ENCODE measurements at places on chromosomes 2 and 18.

- peak; percentile 31 for DNase-seq
Measured at GRCh38 chr2:177296040-177296439, 31.5 kb upstream of the NFE2L2 start.

DNA sequence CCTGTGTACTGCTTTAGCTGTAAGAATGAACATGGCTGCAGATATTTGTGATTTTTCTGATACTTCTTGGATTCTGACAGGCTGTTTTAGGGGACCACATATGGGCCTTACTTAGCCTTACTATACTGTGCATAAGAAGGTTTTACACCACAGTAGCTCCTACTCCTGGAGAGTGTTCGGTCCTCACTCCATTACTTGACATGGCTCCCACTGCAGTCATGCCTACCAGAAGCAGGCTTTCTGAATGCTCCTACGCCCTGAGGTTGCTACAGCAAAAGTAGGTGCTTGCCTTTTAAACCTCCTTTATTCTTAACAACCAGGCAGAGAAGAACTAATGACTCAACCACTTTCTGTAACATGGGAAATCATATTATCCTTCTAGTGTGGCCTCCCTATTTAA, 125.2 kb upstream of the MAP2 start:
- DNase-seq, result no peak

DNA sequence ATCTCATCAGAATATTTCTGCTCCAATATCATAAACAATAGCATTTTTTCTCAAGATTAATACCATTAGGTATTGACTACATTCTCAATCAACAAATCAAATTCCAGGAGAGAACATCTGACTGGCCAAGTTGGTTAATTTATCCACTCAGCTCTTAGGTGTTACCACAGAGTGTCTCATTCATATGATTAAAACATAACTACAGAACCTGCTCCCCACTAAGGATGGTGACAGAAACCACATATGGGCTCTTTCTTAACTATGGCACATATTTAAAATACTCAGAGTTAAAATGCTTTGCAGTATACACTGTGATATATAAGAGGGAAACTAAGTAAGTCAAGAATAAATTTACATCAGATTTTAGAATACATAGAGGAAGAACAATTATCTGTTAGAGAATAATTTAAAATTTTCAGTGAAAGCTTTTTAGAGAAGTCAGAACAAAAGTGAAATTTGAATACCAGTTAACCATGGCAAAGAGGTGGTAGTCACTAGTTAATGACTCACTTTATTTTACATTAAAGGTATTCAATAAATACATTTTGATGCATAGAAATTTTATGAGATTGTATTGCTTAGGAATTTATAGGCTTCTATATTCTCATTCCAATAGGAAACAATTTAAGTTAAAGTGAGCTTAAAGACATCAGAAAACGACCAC, 1120.8 kb upstream of the TMEFF2 start:
- DNase-seq, result no peak

GRCh38 chr2:232927032-232927792, 57.1 kb downstream of the SNORC start:
- DNase-seq, result no peak

DNA sequence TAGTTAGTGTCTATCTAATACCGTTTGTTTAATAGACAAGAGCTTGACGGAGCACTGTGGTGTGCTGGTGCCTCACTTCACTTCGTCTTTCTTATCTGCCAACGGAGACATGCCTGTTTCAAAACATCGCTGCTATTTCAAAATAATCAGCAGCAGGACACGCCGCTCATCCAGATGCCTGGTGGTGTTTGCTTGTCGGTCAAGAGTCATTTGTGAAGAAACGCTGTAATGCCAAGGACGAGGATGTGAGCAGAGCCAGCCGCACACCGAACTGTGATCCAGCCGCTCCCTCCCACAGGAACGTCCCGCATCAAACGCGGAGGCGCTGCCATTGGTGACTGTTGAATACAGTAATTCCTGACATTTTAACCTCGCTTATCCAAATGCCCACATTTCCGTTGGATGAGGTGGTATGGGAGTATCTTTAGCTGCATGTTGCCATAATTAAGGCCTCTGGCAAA, 432.4 kb downstream of the FBXO15 start:
- DNase-seq, result peak; percentile 42

DNA sequence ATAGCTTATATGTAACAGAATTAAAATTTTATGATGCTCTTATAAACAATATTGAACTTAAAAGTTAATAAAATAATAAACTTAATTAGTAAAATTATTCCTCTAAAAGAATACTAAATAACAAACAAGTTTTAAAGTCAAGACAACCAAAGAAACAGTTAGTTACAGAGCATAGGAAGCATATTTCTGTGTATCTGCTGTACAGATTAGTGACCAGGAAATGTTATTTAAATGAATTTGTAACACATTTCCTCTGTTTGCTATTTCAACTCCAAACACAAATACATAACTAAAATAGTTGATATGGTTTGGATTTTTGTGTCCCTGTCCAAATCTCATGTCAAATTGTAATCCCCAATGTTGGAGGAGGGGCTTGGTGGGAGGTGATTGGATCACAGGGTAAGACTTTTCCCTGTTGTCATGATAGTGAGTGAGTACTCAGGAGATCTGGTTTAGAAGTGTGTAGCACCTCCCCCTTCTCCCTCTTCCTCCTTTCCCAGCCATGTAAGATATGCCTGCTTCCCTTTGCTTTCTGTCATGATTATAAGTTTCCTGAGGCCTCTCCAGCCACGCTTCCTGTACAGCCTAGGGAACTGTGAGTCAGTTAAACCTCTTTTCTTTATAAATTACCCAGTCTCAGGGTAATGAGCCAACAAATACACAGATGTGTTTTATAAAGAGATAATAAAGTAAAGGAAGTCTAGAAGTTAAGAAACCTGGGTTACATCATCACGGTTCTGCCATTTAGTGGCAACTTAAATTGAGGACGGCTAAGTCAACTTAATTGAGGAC, 51.8 kb downstream of the ROCK2 start:
- peak; percentile 23 for DNase-seq

DNA sequence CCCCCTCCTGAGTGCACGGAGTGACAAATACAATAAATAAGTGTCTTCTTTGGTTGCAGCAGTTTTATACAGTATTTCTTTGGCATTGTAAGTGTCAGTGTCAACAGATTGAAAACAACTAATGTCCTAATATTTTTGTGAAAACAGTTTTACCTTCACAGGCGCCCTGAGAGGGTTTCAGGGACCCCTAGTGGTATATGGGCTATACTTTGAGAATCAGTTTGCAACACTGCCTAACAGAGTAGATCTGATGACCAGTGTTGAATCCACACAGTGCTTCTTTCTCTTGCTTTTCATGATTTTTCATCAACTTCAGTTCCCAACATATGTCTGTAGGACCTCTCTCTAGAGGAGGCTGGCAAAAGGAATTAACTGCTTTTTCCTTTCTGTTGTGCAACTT, 162.2 kb downstream of the PRPF40A start:
- no peak for DNase-seq

DNA sequence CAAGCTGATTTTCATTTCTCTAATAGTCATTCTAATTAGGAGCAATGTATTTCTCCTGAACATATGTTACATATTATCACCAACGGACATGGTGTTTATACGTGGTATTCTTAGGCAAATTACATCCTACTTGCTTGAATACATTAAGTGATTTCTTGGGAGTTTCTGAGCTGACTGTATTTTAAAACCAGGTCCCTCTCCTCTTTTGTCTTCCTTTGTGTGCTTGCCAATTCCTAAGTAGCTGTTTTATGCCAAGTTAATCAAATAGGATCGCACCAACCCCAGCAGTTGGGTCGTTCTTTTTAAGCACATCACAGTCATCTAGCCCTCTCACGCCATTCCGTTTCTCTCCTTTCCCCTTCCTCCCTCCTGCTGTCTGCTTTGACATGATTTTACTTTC, 75.4 kb upstream of the MAP2 start:
- no peak for DNase-seq

- DNase-seq, result no peak
Measured at GRCh38 chr2:234247453-234248180, 197.1 kb downstream of the SPP2 start.

- DNase-seq, result peak; percentile 88
Measured at GRCh38 chr2:186848873-186849578, at the start of gene ZSWIM2. Gene ZSWIM2, minus strand, starts transcription at chr2:186849170. Its CDS starts 40 bp downstream, at chr2:186849130.

GRCh38 chr18:45780568-45780967, 44.9 kb upstream of the SIGLEC15 start:
- DNase-seq, result peak; percentile 28

DNA sequence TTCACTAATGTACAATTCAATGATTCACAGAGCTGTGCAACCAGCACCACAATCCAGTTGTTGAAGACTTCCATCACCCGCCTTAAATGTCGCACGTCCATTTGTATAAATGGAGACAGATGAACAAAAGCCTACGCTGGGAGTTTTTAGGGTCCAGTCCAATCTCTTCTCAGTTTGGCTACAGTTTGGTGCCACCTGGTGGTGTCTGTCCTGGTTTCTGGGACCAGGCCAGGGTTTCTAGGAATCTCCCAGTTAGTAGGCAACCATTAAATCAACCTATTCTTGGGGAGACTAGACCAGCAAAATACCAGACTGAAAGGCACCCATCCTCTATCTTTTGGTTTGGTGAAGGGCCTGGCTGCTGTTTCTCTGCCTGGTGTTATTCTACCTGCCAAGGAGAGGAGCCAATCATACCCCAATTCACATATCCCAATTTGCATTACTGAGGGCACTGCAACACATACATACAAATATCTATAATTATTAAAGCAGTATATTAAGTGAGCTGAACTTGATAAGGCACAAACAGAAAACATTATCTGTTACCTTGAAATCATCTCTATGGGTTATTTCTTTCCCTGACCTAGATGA, 3.2 kb upstream of the DDX1 start:
- DNase-seq, result peak; percentile 54

- DNase-seq, result no peak
Measured at GRCh38 chr2:219296142-219296541, 13.1 kb downstream of the PTPRN start.

- DNase-seq, result no peak
Measured at GRCh38 chr2:143469323-143469722, 340.1 kb downstream of the ARHGAP15 start.

DNA sequence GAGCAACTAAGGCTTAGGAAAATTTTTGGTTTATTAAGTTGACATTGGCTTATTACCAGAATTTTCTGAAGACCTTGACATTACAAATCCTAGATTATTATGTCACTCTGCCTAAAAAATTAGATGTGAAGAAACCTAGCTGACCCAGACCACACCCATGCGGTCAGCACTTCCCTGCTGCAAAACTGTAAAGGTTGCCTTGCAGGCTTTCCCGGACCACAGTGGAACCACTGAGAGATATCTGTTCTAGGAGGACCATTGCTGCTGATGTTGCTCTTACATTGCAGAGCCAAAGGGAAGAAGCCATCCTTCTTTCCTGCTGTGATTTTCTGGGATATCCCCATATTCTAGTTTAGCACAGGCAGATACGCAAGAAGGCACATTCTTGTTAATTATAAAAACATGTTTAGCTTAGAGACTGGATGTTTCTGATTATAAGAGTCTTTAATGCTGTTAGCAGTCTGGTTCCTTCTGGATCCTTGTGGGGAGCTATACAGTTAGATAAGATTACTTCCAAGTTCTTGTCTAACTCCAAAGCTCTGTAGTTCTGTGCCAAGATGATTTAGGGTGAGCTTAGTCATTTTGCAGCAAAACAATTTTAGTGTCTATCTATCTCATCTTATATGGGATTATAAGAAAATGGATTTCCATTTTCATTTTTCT, 70.2 kb downstream of the AOX1 start:
- peak; percentile 34 for DNase-seq

DNA sequence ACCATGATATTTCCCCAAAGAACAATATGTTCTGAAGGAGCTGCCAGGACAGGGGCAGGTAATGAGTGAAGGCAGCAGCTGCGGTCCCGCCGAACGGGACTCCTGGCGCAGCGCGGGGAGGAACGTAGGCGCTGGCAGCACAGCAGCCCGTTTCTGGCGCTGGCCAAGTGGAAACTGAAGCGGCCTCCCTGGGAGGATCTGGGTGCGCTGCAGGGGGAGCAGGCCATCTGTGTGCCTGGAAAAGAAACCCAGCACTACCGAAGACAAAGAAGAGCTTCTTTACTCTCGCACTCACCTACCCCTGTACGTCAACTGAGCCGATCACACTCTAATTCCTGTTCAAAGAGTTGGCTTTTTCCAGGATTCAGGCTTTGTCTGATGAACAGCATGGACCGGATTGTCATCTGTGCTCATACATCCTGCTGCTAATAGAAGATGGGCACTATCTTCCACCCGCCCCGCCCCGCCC, 11.8 kb downstream of the G6PC2 start:
- DNase-seq, result peak; percentile 4

- no peak for DNase-seq
Measured at GRCh38 chr2:230327418-230328154, 593 bp downstream of the SP140L start.

GRCh38 chr2:11123856-11124759, 31.2 kb upstream of the SLC66A3 start:
- peak; percentile 44 for DNase-seq

DNA sequence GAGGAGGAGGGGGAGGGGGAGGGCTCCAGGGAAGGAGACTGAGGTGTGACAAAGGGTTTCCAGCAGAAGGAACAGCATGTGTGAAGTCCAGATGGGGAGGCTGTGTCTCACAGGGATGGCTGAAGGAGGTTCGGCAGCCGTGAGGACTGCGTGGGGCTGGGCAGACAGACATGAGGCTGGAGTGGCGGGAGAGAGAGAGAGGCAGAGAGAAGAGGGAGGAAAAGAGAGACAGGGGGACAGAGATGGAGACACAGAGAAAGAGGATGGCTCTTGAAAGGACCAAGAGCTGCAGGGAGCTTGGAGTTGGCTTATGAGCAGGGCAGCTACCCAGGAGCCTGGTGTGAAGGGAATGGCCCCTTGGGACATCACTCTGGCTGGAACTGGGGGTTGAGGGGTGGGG, 138.9 kb upstream of the ASB18 start:
- DNase-seq, result no peak

GRCh38 chr18:995629-996028, 91.0 kb downstream of the ADCYAP1 start:
- peak; percentile 7 for DNase-seq

DNA sequence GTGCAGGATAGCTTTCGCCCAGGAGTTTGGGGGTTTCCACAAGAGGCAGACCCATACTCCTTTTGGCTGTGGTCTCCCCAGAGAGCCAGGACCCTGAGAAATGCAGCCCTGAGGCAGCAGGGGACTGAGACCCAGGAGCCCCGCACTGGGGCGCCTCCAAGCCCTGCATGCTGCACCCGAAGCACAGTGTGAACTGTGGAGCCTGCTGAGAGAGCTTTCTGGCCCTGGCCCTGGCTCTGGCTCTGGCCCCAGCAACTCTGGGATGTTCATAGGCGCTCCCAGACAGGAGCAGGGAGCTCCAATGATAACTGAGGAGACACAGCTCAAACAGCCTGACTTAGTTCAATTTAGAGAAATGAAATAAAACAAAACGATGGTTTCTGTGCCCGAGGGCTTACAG, 96.4 kb upstream of the TEX51 start:
- DNase-seq, result no peak

GRCh38 chr2:52955079-52955478, 812.5 kb upstream of the CHAC2 start:
- DNase-seq, result no peak

GRCh38 chr2:65711863-65712262, 279.5 kb upstream of the SPRED2 start:
- DNase-seq, result no peak

Measured in IMR-90 (cell line).